ENCODE measurements at places on chromosomes 2 and 18.

- DNase-seq = no peak
Observed at GRCh38 chr2:196697825-196698224, 58.3 kb downstream of the CCDC150 start.

DNA sequence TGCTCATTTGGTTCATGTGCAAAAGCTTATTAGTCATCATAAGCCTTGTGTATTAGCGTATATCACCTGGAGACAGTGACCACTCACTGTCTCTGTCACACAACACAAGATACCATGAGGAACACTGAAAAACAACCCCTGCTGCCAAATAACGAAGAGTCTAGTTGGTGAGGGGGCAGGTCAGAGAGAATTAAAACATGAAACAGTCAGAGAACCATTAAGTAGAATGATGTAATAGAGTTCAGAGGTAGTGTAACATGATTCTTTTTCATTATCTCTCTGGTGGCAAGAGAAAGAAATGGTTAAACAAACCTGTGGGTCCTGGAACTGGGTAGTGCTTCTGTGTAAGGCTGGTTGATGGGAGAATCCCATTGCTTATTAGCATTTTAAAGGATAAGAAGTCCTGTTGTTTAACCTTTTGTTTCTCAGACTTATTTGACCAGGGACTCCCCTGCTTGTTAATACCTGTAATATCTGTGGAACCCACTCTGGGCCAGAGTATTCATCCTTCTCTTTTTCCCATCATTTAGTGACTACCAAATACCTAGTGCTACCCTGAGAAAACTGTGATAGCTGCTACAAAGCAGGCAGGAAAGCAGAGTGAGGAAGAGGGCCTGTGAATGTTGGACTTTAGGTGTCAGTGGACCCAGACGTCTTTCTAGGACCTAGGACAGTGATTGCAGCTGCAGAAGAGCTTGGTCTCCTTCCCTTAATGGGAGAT is 38.0 kb downstream of the PTRHD1 start:
- DNase-seq = no peak

- DNase-seq = no peak
Observed at GRCh38 chr18:12703664-12704063, 822 bp downstream of the PSMG2 start.

GRCh38 chr2:96754317-96754716 is 6.4 kb upstream of the CNNM4 start:
- DNase-seq = no peak

DNA sequence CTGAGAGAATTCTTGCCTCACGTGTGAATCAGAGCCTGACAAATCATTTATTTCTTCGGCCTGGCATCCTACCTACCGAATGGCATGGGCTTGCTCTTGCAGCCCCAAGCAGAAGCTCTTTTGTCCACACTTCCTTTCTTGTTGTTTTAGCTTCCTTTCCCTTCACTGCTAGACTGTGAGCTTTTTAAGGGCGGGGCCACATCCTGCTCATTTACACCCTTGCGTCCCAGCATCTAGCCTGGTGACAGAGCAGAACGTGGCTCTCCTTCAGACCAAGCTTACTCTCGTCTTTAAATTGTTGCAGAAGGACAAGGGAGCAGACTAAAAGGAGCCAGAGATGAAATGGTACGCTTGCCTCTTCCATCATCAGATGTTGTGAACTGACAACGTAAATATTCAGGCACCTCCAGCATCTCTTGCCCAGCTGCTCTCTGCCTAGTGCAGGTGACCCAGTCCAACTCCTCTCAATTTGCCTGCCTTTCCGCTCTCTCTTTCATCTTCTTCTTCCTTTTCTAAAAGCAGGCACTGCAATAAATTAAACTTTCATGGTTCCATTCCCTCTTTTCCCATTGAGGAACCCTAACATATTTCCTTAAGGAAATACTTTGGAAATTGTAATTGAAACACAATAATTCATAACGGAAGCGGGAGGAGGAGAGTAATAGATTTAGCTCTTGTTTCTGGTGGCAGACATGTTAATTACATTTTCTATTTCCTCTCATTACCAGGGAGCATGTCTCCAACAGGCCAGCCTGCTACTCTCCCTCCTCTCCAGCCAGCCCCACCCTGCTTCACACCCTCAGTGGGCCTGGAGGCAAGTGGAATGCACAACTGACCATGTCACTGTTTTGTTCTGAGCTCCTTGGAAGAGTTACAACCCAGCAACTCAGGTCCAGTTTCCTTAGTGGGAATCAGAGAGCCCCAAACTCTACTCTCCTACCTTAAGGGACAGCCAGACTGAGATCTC is 228.1 kb upstream of the TRIB2 start:
- no peak for DNase-seq

DNA sequence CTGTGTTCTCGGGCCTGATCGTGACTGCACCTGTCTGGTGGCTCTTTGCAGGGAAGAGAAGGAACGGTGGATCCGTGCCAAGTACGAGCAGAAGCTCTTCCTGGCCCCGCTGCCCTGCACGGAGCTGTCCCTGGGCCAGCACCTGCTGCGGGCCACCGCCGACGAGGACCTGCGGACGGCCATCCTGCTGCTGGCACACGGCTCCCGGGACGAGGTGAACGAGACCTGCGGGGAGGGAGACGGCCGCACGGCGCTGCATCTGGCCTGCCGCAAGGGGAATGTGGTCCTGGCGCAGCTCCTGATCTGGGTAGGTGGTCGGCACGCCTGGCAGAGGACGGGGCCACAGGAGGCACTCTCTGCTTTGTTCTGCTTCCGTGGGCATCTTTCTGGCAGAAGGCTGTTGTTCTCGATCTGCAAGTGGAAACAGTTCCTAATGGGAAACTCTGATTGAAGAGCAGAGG is 48.0 kb downstream of the GBX2 start:
- no peak for DNase-seq

GRCh38 chr2:217929757-217930707 is 72.8 kb downstream of the TNS1 start:
- DNase-seq = no peak

GRCh38 chr2:29209551-29209950 is 94.3 kb downstream of the CLIP4 start:
- no peak for DNase-seq

DNA sequence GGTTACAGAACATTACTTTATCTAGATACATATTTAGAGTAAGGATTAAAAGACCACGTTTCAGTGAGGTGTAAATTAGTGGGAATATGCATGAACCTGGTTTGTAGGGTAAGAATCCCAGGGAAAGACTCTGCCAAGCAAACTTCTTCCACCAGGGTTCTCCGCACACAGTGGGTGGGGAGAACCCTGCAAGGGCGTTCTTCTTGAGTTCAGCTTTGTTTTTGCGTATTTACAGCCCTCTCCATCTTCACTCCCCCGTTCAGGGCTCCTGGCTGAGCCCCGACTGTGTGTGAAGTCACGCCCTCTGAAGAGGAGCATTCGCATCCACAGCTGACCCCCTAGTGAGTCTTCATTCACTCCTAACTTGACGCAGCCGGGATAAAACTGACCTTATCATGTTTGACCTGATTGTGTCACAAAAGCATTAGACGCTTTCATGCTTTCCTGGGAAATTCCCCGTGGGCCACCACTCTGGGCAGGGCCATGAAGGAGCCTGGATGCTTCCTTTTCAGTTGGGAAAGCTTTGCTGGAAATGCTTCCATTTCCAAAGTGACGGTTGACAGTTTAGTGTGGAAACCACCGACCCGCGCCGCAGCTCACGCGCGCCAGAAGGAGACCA is 1.0 kb downstream of the ALKAL2 start:
- no peak for DNase-seq

DNA sequence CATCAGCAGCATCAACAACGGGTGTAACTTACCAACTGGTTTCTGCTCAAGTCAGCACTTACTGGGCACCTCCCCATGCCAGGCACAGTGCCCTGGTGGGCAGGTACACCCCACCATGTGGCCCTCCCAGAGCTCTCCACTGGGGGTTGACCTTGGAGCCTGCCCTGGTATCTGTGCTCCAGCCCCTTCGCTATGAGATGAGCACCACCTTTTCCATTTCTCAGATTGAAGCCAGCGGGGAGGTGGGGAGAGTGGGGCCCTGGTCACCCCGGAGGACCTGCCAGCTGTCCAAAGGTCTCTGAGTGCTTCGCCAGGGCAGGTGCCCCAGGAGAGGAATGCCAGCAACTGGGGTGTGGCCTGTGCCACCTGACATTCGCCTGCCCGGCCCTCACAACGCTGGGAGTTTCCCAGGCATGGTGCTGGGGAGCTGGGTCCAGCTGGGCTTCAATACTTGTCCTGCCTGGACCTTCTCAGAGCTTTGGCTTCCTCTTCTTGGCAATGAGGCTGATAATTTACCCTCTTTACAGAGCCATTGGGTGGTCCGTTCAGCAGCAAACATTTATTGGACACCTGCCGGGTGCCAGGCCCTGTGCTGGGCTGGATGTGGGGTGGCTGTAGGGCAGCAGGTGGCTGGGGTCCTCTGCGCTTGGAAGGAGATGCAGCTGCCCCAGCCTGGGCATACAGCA is 5.9 kb upstream of the ZAP70 start:
- DNase-seq = no peak

DNA sequence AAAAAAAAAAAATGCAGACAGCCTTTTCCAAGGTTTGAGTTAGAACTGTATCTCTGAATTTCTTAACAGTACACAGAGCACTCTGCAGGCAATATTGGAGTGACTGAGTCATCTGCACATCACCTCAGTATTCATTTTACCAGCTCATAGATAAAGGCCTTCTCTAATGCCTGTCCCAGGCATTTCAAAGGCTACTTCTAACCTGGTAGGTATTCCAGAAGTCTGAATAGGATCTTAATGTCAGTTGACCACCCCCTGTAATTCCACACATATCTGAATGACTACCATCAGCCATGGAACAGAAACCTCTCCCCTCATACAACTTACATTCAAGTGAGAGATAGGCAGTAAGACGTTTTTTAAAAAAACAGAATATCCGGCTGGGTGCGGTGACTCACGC is 9.0 kb downstream of the METTL21A start:
- no peak for DNase-seq

DNA sequence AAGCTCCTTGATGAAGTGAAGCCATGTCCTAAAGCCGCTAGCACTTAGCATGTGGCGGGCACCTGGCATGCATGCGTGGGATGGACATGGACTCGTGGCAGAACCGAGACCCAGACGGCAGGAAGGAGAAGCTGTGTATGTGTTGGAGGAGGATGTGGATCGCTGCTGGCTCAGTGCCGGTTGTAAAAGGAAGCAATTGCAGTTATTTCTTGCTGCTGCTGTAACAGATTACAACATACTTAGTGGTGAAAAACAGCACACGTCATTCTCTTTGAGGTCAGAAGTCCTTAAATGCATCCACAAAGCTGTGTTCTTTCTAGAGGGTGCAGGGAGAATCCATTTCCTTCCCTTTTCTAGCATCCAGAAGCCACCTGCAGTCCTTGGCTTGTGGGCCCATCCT is 74.6 kb downstream of the AGAP1 start:
- DNase-seq = no peak

DNA sequence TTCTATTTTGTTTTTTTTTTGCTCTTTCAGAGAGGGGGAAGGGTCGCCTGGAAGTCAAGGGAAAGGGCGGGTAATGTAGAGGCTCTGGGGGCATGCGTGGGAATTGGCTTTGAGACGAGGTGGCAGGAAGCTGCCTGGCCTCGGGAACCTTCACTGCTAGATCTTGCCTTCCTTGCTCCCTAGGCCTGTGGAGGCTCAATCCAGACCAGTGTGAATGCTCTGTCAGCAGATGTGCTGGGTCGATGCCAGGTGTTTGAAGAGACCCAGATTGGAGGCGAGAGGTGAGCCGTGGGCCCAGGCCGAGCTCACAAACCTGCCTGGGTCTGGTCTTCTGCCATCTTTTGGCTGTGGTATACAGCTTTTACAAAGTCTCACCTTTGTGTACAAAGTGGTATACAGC is 15.5 kb downstream of the CCT7 start:
- DNase-seq = no peak

DNA sequence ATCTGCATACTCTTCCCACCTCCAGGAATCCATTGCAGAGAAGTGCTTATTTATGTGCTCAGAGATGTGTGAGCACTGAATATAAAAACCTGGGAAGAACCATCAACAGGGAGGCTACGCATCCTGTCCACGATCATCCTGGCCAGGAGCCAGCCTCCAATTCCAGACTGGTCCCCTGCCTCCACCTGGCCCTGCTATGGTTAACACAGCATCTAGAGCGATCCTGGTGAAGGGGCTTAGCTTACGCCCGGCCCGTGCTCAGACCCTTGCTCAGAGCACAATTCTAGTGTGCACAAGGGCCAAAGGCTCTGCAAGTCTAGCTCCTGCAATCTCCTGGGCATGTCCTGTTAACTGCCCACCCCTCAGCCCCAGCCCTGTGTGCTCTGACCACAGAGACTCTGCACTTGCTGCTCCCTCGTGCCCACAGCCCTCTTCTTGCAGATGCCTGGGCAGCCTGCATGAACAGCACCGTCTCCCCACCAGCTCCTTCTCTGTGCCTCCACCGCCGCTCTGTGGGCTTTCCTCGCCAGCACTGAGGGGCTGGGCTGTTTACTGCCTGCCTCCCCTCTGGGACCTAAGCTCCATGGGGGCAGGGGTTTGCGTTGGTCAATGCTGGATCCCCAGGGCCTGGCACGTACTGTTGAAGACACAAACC is 6.5 kb downstream of the PER2 start:
- no peak for DNase-seq
